ENCODE measurements at places on chromosomes 5 and 9. TPM values are rescaled to one million over a fixed set of nuclear protein-coding genes. Genes with fewer than 3 reads are reported as not detected.

DNA sequence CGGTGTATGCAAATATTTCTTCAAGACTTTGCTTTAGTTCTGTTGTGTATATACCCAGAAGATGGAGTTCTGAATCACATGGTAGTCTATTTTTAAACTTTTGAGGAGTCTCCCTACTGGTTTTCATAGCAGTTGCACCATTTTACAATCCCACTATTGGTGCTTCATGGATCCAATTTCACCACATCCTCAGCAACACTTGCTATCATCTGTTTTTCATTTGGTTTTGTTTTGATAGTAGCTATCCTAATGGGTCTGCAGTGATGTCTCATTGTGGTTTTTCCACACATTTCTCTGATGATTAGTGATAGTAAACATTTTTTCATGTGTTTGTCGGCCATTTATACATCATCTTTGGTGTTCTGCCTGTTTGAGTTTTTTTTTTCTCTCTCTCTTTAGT is 1339.3 kb downstream of the EFNA5 start:
- DNase-seq = no peak

DNA sequence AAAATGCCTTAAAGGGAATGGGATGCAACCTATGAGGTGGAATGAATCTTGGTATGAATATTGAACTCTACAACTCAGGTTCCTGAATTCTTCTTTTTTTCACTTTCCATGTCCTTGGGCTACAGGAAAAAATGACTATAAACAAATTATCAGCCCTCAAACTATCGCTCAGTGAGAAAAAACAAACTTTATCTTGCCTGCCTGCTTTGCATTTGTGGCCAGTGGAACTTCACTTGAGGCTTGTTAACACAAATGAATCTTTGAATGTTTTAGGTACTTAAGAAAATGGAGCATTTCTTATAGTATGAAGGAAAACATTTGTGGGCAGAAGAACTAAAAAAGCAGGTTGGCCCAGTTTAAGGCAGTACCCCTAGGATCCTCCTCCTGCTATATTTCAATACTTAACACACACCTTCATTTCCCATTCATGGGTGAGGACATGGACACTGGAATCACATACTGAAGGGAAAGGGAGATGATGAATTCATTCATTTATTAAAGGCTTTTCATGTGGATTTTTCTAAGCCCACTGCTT is 34.1 kb downstream of the ELOVL7 start:
- DNase-seq = no peak

DNA sequence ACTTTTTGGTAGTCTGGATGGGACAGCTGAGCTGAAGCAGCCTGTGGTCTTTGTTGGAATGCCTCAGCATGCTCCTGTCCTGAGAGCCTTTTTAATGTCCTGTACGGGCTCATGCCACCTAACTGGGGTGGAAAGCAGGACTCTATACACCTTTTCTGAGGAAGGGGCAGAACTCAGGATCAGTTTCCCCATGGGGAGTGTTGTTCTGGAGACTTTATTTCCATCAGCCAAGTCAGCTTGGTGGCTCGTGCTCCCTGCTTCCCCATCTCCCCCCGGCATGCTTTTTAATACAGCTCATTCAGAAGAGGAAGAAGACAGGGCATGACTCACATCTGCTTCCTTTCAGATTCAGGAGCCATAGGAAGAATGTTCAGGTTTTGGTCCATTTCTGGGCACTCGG is 5.1 kb upstream of the SEPTIN8 start:
- no peak for DNase-seq

- DNase-seq = no peak
These were observed 82.3 kb downstream of the MACIR start for GRCh38 chr5:103340717-103341388.

DNA sequence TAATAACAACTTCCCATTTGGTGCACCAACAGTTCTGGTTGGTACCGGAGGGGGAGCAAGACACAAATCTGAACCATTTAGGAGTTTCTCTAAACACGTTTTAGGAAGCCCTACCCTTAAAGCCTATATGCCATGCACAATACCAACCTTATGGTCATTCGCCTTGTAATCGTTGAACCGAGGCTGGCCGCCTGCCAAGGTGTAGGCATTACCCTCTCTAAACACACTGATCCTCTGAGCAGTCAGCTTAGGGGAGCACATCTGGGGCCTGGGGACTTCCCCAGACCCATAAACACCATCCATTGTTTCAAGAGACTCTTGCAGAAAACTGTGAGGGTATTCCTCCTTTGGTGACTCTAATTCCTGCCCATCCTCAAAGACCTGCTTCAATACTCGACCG is 328 bp downstream of the GRXCR2 start:
- no peak for DNase-seq

GRCh38 chr9:37398464-37399025 is 24.0 kb upstream of the GRHPR start:
- no peak for DNase-seq

DNA sequence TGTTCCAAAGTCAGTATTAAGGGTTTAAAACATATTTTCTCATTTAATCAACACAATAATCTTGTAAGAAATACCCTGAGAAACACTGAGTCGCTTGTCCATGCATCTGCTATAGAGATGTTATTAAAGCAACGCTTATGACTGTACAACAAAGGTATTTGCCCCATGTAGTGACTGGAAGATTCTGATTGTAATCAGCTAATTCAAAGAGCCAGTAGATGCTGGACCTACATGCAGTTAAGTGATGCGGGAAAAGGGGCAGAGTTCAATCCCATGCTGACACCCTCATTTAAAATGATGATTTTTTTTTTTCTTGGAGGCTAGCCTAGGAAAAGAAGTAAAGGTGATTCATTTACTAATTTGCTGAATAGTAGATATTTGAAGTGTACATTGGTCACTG is 149.3 kb upstream of the MTAP start:
- no peak for DNase-seq

DNA sequence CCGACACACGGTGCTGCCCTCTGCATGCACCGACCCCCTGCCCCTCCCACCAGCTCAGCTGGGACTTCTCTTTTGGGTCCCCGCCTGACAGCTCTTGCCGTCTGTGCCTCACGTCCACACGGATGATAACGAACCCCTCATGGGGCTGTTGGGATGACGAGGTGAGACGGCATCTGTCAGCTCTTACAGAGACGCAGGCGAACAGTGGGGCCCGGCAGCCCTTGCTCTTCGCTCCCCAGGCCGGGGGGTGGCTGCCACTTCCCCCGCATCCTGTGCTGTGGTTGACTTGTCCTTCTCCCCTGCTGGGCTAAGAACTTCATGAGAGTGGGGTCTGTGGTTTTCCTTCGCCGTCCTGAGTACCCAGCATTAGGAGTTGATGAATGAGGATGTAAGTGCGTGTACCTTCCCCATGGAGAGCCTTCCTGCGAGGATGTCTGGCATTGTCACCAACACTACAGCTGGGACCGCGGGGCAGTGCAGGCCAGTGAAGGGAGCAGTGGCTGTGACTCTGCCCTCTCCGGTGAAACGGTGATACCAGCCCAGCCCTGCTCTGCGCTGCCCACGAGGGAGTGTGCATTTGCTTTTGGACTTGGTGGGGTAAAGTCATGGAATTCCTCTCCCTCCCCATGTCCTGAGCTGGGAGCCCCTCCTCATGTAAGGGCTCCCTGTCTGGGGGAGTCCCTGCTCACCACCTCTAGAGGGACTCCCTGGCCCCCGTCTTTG is 23.2 kb downstream of the HK3 start:
- DNase-seq = peak; percentile 79

GRCh38 chr5:26812714-26813113 is 225.7 kb downstream of the CDH9 start:
- no peak for DNase-seq

DNA sequence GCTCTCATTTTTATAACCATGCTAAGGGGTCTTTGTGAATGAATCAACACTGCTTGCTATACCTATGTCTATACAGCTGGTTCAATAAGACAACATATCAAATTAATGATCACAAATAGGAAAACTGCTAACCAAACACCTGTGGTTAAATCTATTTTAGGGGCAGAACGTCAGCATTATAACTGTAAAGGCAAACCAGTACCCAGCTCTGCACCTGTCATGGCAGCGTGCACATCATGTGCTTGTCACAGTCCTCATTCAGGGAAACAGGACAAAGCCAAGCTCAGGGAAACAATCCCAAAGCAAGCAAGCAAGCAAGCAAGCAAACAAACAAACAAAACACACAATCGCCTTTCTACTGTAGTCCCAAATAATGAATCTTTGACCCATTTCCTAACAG is 277.7 kb upstream of the DAP start:
- no peak for DNase-seq

- no peak for DNase-seq
These were observed 156.0 kb downstream of the ZNF462 start for GRCh38 chr9:107018861-107019545.

- DNase-seq = no peak
These were observed 292.9 kb downstream of the GABRG2 start for GRCh38 chr5:162360373-162360931.

DNA sequence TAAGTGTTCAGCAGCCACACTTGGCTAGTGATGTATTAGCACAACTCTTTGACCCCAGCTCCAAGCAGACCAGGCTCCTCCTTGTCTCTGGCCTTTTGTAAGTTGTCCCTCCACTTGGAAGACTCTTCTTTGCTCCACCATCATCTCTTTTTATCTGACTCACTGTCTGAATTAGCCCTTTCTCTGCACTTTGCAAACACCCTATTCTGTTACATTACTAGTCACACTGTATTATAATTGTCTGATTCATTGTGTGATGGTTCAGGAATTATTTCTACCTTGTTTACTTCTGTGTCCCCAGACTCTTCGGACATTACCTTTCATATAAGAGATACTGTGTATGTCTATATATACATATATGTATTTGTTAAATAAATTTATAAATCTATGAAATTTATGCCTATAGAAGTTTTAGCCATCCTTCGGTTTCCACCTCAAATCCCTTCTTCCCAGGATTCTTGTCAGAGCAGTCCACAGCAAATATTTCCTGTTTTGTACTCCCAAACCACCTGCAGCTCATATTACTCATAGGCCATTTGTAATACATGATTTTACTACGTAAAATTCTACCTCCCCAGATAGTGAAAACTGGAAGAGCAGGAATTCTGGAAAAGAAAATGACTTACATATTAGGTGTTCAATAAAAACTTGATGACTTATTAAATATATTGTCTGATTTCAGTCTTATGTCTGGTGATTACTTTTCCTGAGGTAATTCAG is 69.0 kb downstream of the MTAP start:
- no peak for DNase-seq

DNA sequence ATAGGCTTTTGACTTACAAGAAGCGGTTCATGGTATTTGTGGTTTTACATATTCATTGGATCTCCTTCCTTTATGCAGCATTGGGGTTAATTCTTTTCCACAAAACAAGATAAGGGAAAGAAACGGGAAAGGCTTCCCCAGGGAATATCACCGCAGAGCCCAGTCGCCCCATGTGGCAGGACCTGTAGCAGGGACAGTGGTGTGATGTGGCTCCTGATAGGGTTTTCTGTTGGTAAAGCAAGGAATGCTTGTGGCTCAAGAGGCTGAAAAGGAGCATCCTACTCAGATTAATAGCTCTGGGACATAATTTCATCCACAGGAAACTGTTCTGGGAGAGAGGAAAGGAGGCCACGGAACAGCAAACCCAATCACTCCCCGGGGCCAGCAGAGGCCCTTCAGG is 699.9 kb downstream of the MTRR start:
- no peak for DNase-seq

DNA sequence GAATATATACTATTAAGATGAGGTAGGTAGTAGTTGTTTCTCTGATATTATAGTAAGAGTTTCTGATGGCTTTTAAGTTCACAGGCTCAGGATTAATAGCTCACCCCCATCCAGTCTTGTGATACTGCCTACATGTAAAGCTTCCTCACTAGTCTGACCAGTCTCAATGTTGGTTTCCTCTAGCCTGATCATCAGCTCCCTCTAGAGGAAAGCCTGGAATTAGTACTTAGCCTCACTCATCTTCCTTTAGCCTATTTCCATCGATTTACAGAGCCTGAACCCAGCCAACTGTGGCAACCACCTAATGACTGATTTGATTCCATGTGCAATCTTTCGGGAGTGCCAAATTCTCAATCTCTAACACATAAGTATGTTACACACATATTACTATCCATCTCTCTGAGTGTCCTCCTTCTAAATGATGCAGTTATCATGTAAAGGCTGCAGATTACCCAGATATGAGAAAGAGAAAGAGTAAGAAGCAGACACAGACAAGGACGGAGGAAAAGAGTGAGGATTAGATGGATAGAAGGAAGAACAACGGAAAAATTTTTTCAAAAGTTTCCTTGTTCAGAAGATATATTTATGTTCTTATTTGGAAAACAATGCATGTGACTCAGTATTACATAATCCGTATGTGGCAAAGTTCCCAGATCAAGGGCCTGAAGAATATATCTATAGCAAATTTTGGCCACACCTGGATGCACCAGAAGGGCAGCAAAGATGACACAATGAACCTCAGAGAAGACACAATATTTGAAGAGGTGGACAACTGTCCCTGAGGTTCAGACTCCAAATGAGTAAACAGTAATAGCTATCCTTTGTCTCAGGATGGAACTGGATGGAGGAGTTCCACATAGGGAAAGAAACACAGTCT is 333.7 kb downstream of the ELAVL2 start:
- DNase-seq = no peak

DNA sequence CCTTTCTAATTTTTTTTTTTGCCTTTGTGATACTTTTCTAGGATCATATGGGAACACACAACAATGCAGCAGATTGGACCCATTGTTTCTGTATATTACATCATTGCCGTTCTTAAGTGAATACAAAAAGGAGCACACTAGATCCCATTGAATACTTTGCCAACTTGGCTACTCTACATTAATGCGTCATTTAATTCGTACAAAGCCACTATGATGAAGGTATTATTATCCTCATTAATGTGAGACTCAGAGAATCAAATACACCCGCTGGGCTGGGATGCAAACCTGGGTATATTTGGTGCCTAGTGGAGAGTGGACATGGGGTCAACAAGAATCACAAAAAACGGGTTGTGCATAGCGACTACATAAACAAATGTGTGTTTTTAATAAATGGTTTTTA is 31.9 kb downstream of the OR2K2 start:
- DNase-seq = no peak

- no peak for DNase-seq
These were observed 122.0 kb downstream of the RGS3 start for GRCh38 chr9:113585555-113585954.

DNA sequence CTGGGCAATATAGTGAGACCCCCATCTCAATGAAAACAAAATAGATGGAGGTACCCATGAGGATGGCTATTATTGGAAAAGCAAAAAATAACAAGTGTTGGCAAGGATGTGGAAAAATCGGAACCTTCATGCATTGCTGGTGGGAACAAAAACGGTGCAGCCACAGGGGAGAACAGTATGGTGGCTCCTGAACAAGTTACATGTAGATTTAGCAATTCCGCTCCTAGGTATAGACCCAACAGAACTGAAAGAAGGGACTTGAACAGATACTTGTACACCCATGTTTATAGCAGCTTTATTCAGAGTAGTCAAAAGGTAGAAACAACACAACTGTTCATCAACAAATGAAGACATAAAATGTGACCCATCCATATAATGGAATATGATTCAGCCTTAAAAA is 43.0 kb downstream of the NTNG2 start:
- no peak for DNase-seq

The PDCD1LG2 gene
- 4.2 TPM for total RNA-seq

The GFI1B gene
- total RNA-seq = not detected

The ADAMTSL2 gene
- 11.3 TPM for total RNA-seq

The TRAF1 gene
- total RNA-seq = 10.2 TPM

The WNT8A gene
- not detected for total RNA-seq

The DOK3 gene
- 8.0 TPM for total RNA-seq

The ARL14EPL gene
- not detected for total RNA-seq

The FOXB2 gene
- total RNA-seq = not detected

The PALM2AKAP2 gene
- total RNA-seq = 65.6 TPM

The MUSK gene
- total RNA-seq = 0.88 TPM

The PGGT1B gene
- 41.1 TPM for total RNA-seq

The TAF7 gene
- total RNA-seq = 63.1 TPM

The APC gene
- 48.3 TPM for total RNA-seq

The LRRC8A gene
- total RNA-seq = 49.1 TPM

The SLC25A51 gene
- 28.6 TPM for total RNA-seq
